Left forelimb (tissue), 1 donor: ENCODE measurements at places on chromosomes 16 and 17.

- no peak for DNase-seq
Observed at GRCh38 chr16:27973678-27974077, 89.8 kb downstream of the GSG1L start.

- DNase-seq: no peak
Observed at GRCh38 chr16:67490335-67491096, 7.2 kb upstream of the AGRP start.

DNA sequence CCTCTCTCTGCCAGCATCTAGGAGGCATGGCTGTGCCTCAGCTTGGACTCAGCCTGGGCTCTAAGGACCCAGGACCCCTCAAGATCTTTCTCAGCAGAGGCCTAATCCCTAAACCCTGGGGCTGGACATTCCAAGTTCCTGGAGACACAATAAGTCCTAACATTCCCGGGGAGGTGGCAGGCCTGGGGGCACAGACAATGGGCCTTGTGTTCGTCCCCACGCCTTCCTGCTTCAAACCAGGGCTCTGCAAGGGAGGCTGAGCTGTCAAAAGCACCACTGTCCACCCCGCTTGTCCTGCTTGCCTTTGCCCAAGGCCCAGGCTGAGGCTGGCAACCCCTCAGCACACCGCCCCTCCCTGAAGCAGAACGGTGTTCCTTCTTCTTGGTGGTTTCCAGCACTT is 13.7 kb downstream of the SDK2 start:
- DNase-seq: no peak

DNA sequence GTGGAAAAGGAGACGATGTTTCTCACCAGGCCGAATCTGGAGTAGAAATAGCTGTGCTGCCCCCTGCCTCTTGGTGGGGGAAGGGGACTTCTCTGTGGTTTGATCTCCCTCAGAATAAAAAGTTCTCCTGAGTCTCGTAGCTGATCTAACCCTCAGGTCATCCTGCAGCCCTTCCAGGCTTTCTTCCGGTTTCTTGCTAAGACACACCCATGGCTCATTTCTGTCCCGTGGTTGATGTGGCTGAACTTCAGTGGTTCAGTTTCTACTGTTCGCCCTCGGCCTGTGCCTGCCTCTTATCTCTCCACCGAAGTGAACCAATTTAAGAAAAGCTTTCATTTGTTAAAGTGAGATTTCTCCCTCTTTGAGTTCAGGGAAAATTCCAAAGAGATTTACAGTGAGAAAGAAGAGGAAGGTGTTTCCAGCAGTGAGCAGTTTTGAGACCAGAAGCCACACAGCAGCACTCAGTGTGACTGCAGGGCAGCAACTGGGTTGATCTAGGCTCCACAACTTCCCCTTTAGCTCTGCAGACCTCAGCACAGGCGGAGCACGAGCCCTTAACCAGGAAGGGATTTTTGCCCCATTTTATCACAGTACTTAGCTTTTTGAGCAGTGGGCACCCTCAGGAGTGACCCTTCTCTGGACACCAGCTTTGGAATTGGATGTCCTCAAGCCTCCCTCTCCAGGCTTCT is 34.9 kb upstream of the CACNG5 start:
- no peak for DNase-seq

DNA sequence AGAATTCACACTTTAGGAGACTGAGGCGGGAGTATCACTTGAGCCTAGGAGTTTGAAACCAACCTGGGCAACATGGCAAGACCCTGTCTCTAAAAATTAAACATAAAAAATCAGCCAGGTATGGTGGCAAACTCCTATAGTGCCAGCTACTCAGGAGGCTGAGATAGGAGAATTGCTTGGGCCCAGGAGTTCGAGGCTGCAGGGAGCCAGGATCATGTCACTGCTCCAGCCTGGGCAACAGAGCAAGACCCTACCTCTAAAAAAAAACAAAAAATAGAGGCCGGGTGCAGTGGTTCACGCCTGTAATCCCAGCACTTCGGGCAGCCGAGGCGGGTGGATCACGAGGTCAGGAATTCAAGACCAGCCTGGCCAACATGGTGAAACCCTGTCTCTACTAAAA is 8.9 kb upstream of the GPT2 start:
- no peak for DNase-seq

GRCh38 chr16:82160226-82160625 is 9.8 kb downstream of the MPHOSPH6 start:
- DNase-seq: no peak

- no peak for DNase-seq
Observed at GRCh38 chr16:72092832-72093447, 480 bp downstream of the TXNL4B start.

DNA sequence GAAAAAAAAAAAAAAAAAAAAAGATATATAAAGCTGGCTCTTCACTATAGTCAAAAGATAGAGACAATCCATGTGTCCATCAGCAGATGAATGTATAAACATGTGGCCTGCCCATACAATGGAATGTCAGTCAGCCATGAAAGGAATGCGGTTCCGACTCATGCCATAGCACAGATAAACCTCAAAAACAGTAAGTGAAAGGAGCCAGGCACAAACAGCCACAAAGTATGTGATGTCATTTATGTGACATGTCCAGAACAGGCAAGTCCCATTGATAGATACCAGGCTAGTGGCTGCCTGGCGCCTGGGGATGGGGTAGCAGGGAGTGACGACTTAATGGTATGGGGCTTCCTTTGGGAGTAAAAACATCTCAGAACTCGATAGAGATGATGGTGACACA is 155.7 kb downstream of the CMIP start:
- DNase-seq: no peak

DNA sequence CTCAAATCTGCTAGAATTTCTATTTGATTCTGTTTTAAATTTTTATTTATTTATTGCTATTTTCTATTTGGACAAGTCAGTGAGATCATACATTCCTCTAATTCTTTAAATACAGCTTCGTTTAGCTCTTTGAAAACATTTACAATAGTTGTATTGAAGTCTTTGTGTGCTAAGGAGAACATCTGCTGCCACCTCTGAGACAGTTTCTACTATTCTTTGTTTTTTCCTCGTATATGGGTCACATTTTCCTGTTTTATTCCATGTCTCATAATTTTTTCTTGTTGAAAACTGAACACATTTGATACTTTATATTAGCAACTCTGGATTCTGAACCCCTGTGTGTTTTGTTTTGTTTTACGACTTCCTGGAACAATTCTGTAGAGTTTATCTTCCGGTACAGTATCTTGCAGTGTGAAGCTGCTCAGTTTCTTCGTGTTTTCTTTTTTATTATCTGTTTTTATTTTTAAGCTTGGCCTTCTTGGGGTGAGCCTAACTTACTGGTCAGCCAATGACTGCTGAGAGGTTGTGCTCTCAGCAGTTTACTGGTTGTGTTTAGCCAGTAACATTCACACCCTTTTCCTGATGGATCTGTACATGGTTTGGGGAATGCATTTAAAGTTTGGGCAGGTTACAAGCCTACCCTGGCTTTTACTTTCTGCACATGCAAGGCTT is 99.0 kb downstream of the CA4 start:
- DNase-seq: no peak

DNA sequence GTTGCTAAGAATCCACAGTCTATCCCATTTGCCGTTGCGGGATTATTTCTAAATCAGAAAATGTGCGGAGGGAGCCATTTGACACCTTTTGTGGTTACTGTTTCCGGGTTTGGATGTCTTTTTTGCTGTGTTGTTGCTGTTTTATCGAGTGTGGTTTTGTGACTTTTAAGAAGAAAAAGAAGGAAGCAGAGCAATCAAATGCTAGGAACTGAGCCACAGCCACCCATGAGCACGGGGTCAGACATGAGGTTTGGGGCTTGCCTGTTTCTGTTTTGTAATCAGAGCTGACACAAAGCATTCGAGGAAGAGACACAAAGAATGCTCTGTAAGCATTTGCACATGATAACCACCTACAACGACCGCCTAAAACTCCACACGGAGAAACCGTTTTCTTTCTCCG is 53.1 kb upstream of the CHMP6 start:
- no peak for DNase-seq

DNA sequence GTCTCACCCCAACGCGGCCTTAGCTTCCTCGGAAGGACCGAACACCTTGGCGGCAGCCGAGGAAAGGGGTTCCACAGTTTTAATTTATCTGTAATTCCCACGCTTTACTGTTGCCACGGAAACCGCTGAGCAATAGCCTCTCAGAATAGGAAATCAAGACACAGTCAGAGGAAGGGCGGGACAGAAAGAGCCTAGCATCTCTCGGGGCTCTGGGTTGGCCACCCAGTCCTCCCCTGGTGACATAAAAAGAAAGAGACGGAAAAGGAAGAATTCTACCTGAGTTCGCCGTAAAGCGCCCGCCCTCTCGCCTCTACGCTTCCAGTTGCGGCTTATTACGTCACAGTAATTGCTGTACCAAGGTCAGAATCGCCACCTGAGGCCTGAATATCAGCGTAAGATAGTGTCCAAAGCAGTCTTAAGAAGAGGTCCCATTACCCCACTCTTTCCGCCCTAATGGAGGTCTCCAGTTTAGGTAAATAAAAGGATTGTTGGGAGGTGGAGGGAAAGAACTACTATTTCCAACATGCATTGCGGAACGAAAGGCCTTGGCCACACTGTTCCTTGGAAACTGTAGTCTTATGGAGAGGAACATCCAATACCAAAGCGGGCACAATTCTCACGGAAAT is 761 bp upstream of the NBR1 start:
- DNase-seq: peak; percentile 83

DNA sequence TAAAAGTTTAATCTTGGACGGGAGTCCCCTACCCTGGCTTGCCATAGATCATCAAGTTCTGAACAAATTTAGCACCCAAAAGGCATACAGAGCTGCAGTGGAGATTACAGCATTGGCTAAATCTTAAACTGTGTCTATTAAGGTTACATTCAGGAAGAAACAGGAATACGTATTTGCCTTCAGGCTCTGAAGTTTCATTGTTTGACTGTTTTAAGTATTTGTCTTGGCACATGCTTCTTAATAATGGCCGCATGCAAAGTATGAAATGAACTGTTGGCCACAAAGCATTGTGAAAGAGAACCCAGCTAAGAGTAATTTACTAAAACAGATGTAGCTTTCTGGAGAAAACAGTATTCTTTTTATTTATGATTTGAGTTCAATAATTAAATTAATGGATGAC is 63.9 kb upstream of the CNEP1R1 start:
- DNase-seq: no peak

- DNase-seq: no peak
Observed at GRCh38 chr16:3756113-3756512, 38.8 kb upstream of the TRAP1 start.

DNA sequence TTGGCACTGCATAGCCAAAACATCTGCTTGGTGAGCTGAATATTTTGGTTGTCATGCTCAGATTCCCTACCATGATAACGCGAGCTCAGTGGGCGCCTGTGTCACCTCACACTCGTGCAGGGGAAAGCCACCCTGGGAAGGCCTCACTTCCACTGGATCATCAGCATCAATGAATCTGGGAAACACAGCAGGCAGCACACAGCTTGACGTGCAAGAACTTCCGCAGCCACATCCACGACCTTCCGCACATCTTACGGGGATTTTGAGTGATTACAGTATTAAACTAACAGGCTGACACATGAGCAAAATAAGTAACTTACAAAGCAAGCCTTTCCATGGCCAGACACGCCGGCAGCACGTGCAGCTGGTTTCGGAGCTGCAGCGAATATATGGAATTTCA is 54.7 kb upstream of the FOXF1 start:
- no peak for DNase-seq

DNA sequence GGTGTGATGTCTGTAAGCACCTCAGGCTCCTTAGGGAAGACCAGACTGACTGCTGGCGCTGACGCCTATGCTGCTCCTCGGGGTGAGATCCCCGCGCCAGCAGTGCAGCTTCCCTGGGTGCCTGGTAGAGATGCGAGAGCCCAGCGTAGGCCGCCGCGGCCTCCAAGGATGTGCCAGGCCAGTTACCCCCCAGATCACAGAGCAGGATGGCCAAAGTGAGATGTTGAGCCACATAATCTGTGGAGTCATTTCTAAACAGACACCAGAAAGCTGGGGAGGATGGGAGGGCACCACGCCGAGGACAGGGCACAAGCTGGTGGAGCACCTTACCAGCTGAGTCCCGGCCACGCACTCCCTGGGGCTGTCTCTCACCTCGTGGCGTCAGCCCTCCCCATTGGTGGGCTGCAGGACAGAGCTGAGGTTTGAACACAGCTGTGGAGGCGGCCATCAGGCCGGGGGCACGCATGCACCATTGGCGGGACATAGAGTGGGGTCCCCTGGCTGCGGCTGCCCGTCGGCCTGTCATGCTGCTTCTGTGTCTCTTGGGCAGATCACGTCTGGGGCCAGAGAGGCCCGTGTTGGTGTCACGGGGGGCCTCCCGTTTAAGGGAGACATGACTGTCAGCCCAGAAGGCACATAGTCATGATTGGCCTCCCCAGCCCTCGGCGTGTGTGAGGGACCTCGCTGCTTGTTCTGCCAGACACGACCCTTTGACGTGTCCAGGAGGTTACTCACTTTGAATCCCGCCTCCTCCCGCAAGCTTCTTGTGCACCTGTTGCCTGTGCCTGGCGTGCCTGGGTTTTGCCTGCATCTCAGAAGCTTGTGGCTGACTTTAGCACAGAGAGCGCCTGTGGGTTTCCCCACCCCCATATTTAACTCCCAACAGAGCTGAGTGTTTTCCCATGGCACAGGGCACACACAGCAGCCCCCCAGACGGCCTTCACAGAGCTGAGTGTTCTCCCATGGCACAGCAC is 21.9 kb downstream of the MAPK8IP3 start:
- no peak for DNase-seq

DNA sequence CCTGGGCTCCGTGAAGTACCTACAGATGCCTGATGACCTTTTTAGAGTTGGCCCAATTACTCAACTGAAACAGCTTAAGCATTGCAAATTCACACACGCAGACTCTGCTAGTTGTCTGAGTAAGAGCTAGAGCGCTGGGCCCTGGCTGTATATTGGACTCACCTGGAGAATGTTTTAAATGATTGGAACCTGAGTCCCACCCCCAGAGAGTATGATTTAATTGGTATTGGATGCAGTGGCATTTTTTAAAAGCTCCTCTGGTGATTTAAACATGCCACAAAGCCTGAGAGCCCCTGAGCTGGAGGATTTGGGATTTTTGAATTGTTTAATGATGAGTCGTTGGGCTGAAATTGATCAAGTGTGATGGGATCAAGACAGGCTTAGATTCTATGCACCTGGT is 143.9 kb upstream of the SDK2 start:
- no peak for DNase-seq

- no peak for DNase-seq
Observed at GRCh38 chr17:78236362-78237127, 5.1 kb downstream of the TMEM235 start.

DNA sequence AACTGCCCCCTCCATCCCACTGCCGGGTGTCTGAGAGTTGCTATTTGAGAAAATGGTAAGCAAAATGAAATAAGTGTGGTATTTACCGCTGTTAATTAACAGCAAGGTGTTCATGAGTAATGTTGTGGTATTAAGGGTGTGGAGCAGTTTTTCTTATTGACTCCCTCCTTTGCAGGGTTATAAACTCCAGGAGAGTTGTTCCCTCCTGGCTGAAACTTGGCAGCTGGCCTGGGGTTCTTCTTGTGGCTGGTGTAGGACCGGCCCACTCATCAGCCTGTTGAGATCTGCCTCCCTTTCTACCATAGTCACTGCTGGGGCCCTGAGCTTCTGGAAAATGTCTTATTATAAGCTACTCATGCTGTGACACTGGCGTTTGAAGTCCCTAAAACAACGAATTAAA is 128.6 kb downstream of the SOX9 start:
- no peak for DNase-seq
